Stimulated activated CD8-positive, alpha-beta memory T cell treated with anti-CD3 and anti-CD28 coated beads, Interleukin-7, amount 100 ng/mL, for 1 hour (primary cell): ENCODE measurements at places on chromosomes 4 and X.

GRCh38 chr4:11098461-11098860 is 330.2 kb downstream of the HS3ST1 start:
- no peak for DNase-seq

DNA sequence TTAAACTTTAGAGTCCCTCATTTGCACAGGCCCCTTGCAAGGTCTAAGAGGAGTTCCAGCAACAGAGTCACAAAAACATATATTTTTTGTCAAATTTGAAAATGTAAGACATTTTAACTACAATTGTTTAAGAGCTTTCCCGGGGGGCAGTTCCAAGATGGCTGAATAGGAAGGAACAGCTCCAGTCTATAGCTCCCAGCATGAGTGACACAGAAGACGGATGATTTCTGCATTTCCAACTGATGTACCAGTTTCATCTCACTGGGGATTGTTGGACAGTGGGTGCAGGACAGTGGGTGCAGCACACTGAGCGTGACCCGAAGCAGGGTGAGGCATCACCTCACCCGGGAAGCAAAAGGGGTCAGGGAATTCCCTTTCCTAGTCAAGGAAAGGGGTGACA is 71.4 kb upstream of the NMU start:
- no peak for DNase-seq

GRCh38 chr4:53571936-53572599 is 19.2 kb downstream of the LNX1 start:
- no peak for DNase-seq

DNA sequence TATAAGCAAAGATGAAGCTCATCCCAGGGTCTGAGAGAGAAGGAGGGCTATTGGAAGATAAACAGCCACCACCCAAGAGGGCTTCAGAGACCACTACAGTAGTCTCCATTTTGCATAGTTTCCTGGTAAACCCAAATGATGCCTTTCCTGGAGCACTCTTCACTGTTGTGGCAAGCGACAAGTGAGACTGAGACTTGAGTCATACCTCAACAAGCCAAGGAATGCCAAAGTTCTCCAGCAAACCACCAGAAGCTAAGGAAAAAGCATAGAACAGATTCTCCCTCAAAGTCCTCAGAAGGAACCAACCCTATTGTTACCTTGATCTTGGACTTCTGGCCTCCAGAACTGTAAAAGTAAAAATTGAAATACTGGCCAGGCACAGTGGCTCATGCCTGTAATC is 65.9 kb downstream of the LARP7 start:
- DNase-seq, result no peak

DNA sequence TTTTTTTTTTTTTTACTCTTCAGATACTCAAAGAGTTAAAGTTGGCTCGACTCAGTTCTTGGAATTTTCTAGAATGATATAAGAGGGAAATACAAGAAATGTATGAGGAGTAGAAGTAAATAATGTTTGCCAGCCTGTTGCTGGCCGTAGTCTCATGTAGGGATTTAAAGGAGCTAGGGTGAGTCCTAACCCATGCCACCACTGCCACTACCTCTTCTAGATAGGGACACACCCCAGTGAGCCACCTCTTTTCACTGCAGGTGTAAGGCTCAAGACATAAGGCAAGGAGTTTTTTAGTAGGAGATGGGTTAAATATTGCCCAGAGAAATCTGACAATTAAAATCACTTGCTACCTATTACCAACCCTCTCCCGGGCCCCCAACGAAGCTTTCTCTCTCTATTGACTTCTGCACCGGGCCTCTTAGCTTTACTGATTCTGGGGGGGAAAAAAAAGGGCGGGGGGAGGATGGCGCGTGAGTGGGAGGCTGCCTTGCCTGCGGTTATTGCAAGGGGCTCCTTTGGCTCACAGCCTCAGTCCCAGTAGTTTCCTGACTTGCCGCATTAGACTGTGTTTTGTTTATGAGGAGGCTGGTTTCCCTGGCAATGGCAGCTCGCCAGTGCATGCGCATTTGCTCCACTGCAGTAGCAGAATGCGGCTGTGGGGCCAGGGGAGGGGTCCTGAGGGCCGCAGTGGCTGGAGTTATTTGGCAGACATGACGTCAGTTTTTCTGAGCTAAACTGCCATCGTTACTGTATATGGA is 3.0 kb downstream of the LINC00632 start:
- DNase-seq, result no peak

DNA sequence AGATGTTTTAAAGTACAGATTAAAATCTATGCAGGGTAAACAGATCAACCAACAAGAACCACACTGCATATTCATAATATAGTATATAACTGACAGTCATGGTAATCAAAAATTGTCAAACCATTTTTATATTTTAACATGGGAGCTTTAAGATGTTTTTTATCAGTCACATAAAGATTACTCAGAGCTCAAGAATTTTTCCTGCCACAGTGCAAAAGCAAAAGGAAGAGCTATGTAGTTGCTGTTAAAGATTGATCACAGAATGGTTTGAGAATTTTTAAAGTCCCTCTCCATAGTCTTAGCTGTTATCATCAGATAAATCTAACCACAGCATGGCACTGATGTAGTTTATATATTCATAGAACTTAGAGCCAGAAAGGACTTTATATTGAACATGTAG is 8.5 kb downstream of the RAB9B start:
- no peak for DNase-seq

GRCh38 chr4:106231931-106232330 is 84.1 kb downstream of the TBCK start:
- DNase-seq, result no peak

- DNase-seq, result no peak
These were observed 1157.3 kb upstream of the AGA start for GRCh38 chr4:178599521-178599920.

DNA sequence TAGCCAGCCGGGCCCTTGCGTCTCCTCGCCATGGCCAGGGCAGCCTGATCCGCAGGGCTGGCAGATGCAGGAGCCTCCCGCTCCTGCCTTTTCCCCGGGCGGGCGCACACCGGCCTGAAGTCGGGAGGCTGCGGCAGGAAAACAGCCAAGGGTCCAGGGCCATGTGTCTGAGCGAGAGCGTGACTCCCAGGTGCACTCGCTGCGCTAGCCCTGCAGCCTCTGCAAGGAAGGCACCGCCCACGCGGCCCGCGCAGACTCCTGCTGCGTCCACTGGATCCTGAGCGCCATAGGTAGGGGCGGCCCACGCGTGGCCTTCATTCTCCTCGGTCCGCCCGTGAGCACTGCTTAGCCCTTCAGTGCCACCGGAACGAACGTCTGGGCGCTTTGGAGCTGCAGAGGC is 379.9 kb downstream of the TRAM1L1 start:
- DNase-seq, result no peak

- DNase-seq, result no peak
These were observed 1028.4 kb upstream of the INTU start for GRCh38 chr4:126604268-126604867.

DNA sequence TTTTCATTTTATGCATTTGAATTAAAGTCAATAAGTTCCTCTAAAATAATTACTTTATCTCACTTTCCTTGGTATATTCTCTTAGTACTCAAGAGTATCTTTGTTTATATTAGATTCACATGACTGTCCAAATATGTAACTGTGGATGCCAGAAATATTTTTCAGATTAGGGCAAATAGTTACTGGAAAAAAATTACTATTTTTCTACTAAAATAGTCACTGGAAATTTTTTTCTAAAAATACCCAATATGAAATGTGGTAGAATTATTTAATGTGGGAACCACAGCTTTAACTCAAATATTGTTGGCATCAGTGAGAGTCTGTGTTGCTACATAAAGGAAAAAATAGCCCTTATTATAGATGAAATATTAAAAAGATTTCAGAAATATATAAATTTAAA is 70.4 kb upstream of the NMU start:
- DNase-seq, result no peak

GRCh38 chr4:18198653-18199052 is 177.1 kb upstream of the LCORL start:
- DNase-seq, result no peak

GRCh38 chr4:37985730-37986275 is 25.6 kb downstream of the PTTG2 start:
- no peak for DNase-seq

DNA sequence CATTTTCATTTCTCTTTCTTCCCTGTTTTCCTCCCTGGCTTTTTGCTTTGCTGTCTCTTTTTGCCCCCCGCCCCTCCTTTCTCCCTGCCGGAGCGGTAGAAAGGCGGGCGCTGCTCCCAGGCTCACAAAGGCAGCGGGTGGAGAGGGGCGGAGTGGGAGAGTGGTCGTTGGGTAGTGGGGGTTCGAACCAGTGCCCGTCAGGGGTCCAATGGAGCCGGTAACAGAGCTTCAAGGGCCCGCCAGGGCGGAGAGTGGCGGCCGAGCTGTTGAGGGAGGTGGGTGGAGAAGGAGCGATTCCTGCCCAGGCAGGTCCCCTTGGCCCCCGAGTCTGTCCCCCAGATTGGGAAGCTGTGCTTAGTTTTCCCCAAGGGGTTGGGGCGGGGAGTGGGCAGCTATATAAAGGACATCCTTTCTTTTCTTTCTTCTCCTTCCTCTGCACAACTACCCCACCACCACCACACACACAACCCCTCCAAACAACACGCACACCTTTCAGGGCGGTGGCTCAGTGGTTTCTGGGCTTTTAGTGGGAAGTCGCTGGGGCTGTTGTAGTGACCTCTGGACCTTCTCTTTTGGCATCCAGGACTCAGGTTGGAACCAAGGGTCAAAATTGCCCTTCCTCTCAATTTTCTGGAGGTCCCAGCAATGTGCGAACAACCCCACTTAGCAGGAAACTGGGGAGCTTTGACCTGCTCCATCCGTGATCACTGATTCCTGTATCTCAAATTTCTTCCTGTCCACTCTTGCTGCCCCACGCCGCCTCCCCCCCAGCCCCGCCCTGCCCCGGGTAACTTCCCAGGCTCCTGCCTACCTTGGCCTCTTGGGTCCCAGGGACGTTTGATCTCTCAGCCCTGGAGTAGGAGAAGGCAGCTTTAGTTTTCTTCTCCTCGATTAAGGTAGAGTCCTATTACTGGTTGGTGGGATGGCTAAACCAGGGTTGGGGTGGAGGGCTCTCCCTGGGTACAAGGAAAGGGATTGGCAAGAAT is 1.9 kb downstream of the EFNB1 start:
- no peak for DNase-seq

DNA sequence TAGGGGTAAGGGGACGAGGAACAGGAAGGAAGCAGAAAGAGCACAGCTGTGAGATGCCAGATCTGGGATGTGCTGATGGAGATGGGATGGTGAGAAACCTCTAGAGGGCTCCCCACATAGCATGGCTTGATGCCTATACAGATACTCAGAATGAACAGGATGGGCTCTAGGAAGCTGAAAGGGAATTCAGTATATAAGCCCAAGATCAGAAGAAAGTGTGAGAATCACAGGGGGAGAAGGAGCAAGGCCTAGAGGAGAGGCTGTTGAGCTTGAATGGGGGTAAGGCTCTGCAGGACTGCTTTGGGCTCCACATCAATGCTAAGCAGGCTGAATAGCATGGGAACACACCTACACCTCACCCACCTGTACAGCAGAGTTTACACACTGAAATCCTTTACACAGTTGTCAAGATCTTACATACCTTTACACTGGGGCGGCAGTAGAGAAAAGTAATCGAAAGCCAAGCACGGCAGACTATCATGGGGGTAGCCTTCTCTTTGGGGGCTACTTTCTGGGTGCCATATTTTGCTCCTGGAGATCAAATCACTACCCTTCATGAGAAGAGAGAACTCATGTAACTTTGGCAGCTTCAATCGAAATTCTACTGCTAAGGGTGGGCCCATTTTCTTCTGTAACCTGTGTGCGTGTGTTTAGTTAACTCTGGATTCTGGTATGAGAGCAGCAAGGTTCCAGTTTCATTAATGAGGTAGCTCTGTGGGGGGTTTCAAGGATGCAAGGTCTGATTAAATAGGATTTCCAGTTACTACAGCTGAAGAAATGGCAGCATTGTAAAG is 30.6 kb downstream of the HOPX start:
- DNase-seq, result no peak

- DNase-seq, result no peak
These were observed 116.6 kb upstream of the TENM3 start for GRCh38 chr4:182126603-182127002.

- DNase-seq, result no peak
These were observed 105.1 kb upstream of the SMIM31 start for GRCh38 chr4:164648849-164649212.

DNA sequence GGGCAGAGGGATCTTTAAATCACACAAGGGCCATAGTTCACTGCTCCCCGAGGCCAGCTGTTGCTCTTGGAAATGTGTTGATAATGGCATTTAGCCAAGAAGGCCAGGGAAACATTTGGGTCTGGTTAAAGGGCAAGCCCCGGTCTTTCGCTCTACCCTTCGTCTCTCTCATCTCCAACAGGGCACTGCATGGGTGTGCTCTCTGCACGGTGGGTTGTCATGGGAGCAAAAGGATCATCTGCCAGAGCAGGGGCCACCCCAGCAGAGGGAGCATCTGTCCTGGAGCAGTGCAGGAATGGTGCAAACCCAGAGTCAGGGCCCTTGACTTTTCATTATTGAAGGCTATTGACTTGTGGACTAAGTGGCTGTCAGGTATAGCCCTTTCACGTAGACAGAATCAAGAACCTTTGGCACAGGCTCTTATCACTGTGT is 22.7 kb upstream of the PGRMC2 start:
- DNase-seq, result no peak

- no peak for DNase-seq
These were observed 10.0 kb downstream of the LAGE3 start for GRCh38 chrX:154469114-154469513.

DNA sequence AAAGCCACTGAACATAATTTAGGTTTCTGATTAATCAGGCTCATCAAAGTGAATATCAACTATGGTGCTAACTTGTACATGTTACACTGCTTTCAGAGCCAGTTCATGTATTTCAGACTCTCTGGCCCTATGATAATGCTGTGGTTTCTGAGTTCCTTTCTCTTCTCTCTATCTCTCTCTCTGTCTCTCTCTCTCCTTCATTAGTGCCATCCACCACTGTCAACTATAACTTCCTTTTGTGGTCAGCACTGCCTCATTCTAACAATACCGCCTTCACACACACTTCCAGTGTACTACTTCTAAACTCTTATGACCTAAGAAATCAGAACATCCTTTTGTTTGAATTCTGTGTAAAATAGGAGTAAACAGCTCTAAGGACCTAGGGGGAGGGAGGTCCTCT is 907.1 kb downstream of the RPA4 start:
- DNase-seq, result no peak

DNA sequence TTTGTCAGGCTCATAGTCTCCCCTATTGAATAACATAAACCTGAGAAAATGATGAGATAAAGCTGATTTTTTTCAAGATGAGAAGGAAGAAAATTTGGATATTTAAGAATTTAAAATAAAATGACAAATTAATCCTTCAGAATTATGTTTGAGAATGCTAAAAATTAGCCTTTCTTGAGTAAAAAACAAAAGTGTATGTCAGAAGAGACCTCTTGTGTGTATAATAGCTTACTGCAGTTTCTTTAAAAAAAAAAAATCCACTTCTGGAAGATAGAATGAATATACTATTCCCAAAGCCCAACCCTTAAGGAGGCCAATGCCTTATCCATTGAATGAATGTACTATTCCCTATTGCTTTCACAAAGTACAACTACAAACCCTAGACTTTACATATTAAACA is 281.8 kb downstream of the RAPGEF2 start:
- DNase-seq, result no peak

DNA sequence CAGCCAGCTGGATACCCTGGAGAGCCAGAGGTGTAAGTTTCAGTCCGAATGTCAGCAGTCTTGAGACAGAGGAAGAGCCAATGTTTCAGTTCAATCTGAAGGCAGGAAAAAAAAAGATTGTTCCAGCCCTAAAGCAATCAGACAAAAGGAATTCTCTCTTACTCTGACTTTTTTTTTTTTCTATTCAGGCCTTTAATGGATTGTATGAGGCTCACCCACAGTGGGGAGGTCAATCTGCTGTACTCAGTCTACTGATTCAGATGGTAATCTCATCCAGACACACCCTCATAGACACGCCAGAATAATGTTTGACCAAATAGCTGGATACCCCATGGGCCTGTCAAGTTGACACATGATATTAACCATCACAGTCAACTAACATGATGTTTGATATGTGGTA is 51.9 kb downstream of the TEX13A start:
- no peak for DNase-seq
